ENCODE measurements at places on chromosomes 12 and 14.
A peak's percentile ranks its signal among the peaks of the same experiment; 100 is the strongest.

GRCh38 chr14:77124345-77125280, 17.0 kb downstream of the ZDHHC22 start:
- DNase-seq = peak; percentile 50

DNA sequence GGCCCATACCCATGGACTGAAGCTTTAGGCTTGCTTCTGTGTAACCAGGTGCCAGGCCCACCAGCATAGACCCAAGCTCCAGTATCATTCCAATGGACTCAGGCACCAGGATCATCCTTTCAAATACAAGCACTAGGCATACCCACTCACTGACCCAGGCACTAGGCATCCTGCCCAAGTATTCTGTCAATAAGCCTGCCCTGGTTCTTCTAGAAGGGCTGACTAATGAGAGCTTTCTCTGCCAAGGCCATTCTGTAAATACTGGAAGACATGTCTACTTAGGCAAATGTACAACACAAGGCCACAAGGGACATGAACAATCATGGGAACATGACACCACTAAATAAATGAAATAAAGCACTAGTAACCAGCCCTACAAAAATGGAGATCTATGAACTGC, 352.2 kb downstream of the FSCB start:
- DNase-seq = no peak

DNA sequence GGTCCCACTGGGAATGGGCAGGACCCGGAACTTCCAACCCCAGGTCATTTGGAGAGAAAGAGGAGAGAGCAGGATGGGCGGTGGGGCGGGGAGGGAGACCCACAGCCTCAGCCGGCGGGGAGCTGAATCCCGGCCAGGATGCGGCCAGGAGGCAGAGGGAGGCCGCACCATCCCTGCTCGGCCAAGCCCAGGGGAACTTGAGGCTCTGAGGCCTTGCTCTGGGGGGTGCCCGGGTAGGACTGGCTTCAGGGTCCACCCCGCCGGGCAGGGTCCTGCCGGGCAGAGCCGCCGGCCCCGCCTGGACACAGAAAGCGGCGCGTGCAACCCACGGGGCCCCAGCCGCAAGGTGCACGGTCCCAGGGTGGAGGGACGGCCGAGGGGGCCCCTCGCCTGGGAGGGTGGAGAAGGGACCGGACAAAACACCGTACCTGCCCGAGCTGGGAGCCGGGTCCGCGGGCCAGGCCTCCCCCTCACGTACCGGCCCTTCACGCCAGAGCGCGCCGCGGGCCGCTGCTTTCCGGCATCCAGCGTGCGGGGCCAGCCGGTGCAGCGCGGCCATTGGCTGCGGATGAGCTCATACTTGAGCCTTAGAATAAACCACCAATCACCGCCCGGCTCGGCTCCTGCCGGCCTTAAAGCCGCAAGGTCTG, at the start of gene RPS6KL1:
Gene RPS6KL1, minus strand, starts transcription at position 509 of the 650 bp plus-strand sequence. CDS start 1,719 bp downstream, outside the sequence.
- peak; percentile 55 for DNase-seq

DNA sequence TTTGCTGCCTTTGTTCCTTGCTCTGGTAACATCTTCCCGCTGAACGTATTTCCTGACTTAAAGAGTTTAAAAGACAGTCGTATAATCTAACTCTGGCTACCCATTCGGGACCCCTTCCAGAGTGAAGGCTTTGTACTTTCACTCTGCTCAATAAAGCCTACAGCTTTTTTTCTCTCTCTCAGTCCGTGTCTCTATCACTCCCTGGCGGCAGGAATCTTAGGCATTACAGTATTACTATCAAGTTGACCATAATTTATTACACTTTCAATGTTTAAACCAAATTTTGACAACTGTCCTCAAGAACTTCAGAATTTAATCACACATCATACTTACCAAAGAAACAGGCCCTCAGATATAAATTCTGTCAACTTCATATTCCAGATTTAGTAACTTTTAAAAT, 967.9 kb downstream of the FSCB start:
- DNase-seq = no peak

GRCh38 chr12:74365178-74365964, 172.3 kb upstream of the ATXN7L3B start:
- DNase-seq = no peak

DNA sequence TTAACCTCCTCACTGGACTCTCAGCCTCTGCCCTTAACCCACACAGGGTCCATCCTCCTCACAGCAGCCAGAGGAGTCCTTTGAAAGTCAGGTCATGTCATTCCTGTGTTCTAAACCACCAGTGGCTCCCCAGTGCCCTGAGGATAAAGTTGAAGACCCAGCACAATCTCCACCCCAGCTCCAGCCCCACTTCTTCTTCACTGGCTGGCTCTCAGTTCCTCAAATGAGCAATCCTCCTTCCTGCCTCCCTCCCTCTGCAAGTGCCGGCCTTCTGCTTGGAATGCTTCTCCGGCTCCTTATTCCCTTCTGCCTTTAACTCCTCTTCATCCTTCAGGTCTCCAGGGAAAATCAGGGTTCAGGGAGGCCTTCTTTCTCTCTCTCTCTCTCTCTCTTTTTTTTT, 32.0 kb upstream of the SPPL3 start:
- no peak for DNase-seq

DNA sequence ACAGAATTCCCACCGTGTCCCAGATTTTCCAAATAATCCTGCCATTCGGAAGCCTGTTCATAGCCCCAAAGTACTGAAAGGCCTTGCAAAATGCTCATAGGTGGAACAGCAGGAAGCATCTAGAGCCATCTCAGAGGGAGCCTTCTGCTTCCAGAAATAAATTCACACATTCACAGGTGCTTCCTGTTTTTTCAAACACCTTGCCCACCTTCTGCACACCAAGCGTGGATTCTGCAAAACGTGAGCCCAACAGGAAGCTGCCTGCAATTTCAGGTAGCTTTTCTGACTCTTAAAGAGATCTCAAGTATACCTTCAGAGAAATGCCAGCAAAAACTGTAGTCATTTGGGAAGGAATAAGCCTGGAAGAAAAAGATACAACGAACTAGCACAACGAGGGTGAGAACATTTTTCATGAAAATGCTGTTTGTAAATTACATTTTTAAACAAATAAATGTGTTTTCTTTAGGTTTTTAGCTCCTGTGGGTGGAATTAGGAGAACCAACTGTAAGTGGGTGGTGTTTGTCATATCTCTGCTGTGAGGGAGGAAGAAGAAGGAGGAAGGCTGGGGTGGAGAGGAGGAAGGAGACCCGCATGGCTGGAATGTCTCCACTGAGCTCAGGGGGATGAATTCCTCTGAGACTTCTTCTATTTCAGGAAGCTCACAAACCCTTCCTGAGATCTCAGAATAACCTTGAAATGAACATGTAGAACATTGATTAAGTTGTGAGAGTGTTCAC, at the start of gene IFNG-AS1:
Gene IFNG-AS1, plus strand, starts transcription at position 264 of the 737 bp plus-strand sequence.
- DNase-seq = no peak
